ENCODE measurements at places on chromosomes 3 and 15.

DNA sequence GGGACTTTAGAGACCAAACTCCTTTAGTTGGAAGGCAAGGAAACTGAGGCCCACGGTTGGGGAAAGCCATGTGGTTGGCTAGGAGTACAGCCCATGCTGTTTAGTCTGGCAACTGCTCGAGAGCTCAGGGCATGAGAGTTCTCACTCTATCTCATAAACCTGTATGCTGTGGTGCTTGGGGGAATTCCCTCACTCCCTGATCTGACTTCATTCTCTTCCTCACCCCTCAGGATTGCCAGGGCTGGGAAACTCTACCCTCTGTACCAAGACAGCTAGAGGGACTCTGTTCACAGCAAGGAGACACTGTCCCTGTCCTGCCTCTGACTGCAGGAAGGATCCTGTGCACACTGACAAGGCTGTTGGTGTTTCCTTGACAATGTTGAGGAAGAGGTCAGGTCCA lies 230.2 kb downstream of the ZNF621 start:
- DNase-seq, result no peak

DNA sequence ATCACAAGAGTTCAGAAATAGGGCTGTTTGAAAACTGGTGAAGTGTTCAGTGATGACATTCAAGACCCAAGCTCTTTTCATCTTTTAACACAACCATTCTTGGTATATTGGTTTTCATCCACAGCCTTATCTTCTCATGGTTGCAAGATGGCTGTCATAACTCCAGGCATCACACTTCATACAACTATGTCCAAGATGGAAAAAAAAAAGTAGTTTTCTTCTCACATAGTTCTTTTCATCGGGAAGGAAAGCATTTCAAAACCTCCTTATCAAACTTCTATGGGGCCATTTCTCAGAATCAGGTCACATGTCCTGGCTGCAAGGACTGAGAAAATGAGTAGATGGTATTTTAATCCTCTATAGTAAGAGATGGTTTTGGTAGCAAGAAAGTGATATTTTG lies 21.1 kb upstream of the MFSD1 start:
- DNase-seq, result no peak

- no peak for DNase-seq
These were observed 137.6 kb downstream of the ADAMTS17 start for GRCh38 chr15:100204211-100204610.

DNA sequence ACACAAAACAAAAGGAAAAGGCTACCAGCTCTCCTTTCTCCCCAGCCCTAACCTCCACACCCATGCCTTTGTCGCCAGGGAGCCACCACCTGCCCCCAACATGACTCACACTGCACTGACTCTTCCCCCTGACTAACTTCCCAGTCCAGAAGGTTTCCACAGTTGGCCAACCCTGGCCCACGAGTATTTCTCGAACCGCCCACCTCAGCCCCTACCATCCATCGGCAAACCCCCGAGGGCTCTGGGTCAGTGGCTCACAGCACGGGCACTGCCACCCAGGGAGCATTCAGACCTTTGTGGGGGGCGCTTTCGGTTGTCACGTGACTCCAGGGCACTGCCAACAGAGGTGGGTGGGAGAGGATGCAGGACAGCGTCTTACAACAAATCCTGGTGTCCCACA lies 152.3 kb downstream of the LRRC28 start:
- DNase-seq, result no peak

DNA sequence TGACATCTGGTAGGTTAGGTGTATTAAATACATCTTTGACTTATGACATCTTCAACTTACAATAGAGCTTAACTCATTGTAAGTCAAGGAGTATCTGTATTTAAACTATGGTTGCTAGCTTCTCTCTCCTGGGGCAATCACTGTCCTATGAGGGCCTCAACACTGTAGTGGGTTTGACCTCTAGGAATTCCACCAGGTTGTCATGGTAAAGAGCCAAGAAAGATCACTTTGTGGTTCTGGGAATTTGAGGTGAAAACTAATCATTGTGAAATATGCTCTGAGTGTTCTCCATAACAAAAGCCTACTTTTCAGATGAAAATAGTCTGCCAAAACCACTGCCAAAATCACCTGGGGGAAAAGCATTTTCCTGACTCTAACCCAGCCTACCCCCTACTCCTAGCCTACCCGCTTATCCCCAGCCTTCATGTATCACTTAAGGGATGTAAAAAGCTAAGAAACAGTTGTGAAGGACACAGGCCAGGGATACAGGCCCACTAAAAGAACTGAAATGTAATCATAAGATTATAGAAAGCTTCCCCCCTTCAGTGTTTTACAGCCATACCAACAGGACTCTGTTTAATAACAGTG lies 723.8 kb downstream of the MECOM start:
- no peak for DNase-seq

DNA sequence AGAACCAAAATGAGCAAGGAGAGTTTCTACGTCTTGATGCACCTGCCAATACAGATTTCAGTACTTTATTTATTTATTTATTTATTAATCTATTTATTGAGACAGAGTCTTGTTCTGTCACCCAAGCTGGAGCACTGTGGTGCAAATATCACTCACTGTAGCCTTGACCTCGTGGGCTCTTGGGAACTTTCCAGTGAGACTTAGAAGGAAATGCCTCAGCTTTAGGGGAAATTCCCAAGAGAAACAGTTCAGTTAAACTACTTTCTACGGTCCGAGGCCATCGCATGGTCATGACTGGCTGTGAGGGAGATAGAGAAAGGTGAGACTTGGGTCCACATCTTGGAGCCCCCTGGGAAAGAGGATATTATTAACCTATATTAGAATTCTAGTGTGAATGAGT lies 47.0 kb upstream of the HERC1 start:
- no peak for DNase-seq

DNA sequence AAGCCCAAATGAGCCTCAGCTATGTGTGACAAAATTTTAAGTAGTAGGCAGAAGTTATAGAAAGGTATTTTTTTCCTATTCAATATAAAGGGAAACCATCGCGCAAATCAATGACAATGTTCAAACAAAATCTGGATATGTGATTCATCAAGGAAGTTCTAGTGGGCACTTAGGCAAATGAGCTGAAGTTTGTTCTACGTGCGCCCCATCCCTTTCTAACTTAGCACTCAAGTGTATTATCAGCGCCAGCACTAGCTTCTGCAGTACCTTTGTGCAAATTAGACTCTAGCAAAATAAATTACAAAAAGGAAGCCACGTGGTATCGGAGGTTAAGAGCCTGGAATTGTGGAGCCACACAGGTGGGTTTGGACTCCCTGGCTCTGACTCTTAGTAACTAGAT lies 91.1 kb downstream of the TBL1XR1 start:
- no peak for DNase-seq

DNA sequence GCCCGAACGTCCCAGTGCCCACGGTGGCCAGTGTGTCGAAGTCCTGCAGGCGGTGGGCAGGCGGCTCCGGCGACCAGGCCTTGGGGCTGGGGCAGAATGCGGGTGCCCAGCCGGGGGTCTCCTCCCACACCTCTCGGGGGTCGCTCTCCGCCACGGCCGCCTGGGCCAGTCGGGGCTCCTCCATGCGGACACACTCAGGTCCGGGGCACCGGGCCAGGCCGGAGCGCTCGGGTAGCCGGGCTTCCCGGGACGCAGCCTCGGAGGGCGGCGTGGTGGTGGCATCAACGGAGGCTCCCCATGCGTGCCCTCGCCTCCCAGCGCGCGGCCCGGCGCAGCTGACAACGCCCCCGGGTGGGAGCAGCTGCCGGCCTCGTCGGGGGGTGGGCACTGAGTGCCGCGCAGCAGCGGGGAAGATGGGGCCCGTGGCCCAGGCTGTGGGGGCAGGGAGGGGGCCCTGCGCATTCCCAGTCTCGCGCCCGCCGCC lies 30.1 kb upstream of the CERS3 start:
- no peak for DNase-seq

DNA sequence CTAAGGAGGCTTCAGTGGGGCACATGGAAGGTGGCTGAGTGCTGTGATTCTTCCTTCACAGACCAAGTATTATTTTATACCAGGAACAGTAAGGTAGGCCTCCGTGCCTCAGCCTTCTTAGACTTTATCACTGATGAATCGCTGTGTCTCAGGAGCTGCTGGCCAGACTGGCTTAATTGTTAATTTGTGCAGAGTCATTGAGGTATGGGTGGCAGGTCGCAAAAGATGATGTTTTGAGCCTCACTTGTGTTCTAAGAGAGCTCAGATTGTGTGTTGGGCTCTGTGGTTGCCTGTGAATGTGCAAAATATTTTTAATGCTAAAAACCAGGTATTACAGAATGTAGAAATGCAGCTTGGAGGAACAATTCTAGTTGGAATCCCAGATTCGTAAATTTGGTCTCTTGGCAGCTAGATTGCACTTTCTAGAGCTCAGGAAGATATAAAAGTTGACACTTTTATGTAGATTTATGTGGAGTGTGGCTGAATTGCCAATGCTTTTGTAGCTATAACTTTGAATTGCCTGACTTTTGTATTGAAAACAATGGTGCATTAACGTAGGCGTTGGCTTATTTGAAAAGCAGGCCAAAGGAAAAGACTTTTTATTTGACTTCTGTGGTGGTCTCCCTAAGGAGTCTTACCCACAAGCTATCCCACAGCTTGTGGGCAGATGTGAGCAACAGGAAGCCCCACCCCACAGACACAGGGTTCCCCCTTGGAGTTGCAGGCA lies 53.4 kb downstream of the LARS2 start:
- no peak for DNase-seq

DNA sequence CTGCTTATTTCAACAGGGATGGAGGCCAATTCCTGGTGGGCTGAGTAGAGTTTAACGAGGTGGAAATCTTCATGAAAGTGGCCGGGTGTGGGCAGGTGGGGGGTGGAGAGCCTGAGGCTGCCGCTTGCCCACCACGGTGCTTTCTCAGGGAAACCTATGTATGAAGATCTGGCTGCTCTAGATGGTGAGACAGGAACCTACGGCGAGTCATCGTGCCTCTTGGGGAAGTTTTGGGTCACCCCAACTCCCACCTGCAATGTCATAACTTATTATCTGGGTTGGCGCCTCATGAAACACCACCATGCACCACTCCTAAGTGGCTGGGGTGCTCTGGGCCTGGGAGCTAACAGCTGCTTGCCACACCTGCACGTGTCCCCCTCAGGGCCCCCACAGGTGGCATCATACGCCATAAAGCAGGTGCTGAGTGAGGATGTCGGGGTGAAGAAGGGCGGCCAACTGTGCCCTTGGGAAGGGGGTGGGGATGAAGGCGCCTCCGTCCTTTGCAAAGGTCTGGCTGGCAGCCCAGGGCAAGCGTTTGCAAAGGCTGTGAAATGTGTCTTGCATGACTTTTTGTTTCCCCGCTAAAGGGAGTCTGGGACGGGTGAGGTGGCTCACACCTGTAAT lies 27.9 kb upstream of the SNRPA1 start:
- no peak for DNase-seq

- no peak for DNase-seq
These were observed 3.7 kb downstream of the HHATL start for GRCh38 chr3:42698911-42699230.

DNA sequence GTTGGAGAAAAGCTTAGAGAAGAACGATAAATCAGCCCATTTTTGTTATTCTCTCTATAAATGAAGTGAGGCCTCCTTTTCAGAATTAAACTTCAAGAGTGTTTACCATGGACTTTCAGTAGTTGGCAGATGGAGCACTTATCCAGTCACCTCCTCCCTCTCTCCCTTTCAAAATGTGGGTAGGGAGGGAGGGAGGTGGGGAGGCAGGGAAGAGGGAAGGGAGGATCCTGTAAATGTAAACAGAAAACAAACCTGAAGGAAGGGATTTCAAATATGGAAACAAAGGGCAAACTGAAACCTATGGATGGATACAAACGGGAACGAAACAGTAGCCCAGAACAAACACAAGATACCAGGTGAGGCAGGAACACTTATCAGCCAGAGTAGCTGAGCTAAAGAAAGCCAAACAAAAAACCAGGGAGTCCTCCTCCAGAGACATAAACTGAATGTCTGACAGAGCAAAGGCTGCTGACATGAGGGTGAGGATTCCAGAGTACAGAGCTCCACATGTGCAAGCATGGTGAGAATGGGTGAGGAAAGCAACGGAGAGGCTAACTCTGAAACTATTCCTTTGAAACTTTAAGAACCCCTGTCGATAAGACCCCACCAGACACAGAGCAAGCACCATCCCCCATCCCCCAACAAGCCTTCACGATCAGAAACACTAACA lies 41.0 kb upstream of the GP5 start:
- DNase-seq, result no peak

GRCh38 chr3:116808725-116809124 lies 99.1 kb downstream of the TUSC7 start:
- DNase-seq, result no peak

- no peak for DNase-seq
These were observed 108.8 kb downstream of the LRRK1 start for GRCh38 chr15:101027920-101028319.

DNA sequence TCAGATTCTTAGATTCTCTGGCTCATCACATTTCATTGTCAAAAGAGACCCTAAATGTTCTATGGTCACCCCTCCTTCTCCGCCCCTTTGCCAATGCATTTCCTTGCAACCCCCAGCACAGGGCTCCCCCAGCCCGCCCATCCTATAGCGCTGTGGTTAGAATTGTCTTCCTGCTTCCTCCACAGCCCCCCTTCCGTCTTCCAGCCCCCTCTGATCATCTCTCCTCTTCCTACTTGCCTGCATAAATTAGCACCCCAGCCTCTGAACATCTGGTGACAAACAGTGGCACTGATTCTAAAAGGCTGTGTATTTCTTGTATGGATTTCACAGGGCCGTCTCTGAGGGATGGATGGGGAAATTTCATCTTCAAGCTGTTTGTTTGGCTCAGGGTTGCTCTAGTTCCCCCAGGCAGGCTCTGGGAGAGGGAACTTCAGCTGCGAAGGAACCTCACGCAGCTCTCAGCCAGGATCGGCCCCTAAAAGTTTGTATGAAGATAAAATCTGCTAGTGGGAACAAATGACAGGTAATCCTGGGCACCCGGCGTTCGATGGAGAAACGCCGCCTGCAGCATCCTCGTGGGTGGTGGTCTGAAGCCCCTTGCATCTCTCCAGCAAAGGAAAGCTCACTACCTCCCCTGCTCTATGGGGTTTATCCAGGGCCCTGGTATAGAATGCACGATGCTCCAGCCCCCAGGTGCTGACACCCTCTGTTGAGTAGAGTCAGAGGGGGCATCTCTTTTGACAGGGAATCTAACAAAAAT lies 83.0 kb downstream of the WNT7A start:
- DNase-seq, result no peak

DNA sequence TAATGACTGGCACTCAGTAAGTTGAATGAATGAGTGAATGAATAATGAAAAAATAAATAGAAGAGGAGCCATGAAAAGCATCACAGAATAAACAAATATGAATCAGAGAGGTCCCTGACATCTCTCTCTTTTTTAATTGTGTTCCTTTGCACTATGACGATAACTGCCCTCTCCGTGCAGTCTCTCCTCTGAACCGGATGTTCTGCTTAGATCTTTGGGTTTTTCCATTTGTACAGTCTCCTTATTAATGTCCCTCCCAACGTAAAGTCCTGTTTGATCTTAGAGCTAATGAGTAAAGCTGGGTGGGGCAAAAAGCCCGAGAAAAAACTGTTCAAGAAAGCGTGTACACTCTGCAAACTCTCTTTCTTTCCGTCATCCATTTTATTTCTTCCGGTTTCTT lies 28.3 kb upstream of the BHLHE40 start:
- DNase-seq, result no peak

- DNase-seq, result no peak
These were observed 340.7 kb downstream of the CNTN3 start for GRCh38 chr3:74273555-74274402.
